ENCODE measurements at places on chromosomes 4 and X. TPM values are rescaled to one million over a fixed set of nuclear protein-coding genes. Genes with fewer than 3 reads are reported as not detected.

ZDHHC9 gene
- total RNA-seq = 10.7 TPM

PAGE4 gene
- not detected for total RNA-seq

TLR3 gene
- 0.40 TPM for total RNA-seq

F8A2 gene
- not detected for total RNA-seq

STAP1 gene
- not detected for total RNA-seq

CSAG3 gene
- total RNA-seq = not detected

PTCHD1 gene
- not detected for total RNA-seq

PCYT1B gene
- total RNA-seq = under 0.01 TPM

UGT2B15 gene
- not detected for total RNA-seq

AMOT gene
- 2.2 TPM for total RNA-seq

ADH1C gene
- total RNA-seq = not detected

TMPRSS11B gene
- total RNA-seq = not detected

ERCC6L gene
- 0.60 TPM for total RNA-seq

CXCL3 gene
- 0.22 TPM for total RNA-seq

HSFX4 gene
- total RNA-seq = not detected

SCOC gene
- total RNA-seq = 31.2 TPM

CYTL1 gene
- 4.6 TPM for total RNA-seq

MXRA5 gene
- total RNA-seq = under 0.01 TPM

INTS6L gene
- total RNA-seq = 0.44 TPM

GTPBP6 gene
- 32.1 TPM for total RNA-seq

ERVMER34-1 gene
- not detected for total RNA-seq

VEGFC gene
- 2.4 TPM for total RNA-seq

AADAT gene
- total RNA-seq = 0.79 TPM

MANBA gene
- 6.8 TPM for total RNA-seq

CCKAR gene
- not detected for total RNA-seq

LUZP4 gene
- not detected for total RNA-seq

SEPTIN11 gene
- total RNA-seq = 161 TPM

SPP1 gene
- not detected for total RNA-seq

FGFRL1 gene
- total RNA-seq = 6.3 TPM

GRIA3 gene
- not detected for total RNA-seq

DCAF4L1 gene
- total RNA-seq = under 0.01 TPM

PAGE2 gene
- total RNA-seq = not detected

PRRG3 gene
- total RNA-seq = not detected

GJB1 gene
- not detected for total RNA-seq

GK gene
- total RNA-seq = 4.0 TPM

Measured in lung microvascular endothelial cell (primary cell).